IPS-NIHi11 (cell line): ENCODE measurements at places on chromosomes 6 and 20.

GRCh38 chr6:47306887-47307286, 2.8 kb downstream of the TNFRSF21 start:
- no peak for DNase-seq

DNA sequence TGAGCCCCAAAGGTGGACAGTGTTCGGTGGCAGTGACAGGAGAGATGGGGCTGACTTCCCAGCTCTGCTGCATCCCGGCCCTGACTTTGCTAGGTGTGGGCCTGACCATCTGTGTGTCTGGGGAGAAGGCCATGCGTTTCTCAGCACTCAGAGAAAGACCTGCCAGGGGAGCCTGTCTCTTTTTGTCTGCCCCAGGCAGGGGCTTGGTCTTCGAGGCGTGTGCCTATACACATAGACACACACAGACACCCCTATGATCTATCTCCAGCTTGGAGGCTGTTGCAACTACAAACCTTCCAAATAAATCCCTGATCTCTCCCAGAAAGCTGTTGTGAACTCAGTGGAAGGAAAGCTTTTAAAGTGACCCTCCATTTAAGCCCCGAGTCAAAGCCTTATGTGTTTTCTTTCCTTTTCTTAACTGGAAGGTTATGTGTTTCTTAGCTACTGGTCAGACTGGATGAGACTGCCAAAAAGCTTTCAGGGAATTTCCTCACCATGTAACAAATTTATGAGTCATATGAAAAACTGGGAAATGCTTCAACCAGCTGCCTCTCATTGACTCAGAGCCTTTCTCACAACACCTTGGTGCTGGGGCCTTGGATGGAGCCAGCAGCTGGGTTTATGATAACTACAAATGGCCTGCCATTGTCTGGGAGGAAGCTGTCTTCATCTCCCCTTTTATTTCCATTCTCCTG, 102.6 kb downstream of the CDC5L start:
- DNase-seq, result no peak

DNA sequence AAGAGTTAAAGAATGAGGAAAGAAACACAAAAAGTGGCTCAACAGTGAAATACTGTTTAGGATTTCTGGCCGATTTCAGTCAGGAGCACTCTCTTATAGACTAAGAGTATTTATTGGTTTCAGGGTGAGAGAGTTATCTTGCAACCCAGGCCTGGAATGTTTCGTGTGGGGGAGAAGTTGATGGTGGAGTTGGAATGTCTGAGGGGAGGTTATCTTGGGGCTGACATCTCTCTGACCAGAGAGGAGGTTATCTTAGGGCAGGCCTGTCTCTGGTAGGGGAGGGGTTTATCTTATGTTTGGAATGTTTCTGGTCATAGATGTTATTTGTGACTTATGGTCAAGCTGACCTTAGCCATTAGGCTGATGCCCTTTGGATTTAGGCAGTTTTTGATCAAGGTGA, 80.3 kb downstream of the HTR1B start:
- no peak for DNase-seq

DNA sequence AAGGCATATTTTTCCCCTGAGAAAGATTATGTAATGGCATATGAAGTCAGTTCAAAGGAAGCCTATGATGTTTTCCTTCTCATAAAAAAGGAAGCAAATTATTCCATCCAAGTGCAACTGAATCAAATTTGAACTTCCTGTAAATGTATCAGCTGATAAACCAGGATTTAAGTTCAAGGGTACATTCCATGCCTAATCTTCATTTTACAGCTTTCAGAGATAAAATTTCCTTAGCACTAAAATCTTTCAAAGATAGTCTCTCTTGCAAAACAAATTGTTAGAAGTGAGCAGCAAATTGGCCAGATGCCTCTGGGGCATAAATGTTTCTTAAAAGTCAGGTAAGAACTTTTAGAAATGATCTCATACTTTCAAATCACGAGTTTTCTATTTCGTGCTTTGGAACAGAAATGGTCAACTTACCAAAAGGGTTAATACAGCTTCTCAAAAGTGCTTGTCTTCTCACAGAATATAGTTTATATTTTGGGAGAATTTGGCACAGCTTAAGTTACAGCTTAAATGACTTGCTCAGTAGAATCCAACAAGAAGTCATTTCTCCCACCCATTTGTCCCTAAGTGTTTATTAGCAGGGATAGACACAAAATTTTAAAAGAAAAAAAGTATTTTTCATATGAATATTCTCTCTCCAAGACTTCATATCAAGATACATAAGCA, 2.7 kb upstream of the TCF21 start:
- DNase-seq, result no peak

GRCh38 chr20:7981374-7981773, 38.2 kb downstream of the TMX4 start:
- no peak for DNase-seq

GRCh38 chr20:8404912-8405635, 273.0 kb downstream of the PLCB1 start:
- no peak for DNase-seq

DNA sequence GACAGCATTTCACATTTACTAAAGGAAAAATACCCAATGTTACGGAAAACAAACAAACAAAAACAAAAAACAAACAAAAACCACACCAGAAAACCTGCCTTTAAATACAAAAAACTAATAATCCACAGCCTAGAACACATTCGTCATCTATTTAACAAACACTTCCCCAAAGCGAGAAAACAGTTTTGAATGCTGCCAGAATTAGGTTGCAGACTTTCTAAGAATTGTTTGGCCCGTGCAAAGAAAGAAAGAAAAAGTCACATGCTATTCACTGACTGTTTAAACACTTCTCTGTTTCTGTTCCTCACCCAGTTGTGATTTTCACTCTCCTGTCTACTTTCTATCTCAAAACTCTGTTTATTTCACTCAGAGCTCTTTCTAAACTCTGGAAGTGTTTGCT, 52.5 kb downstream of the BCAS1 start:
- no peak for DNase-seq

DNA sequence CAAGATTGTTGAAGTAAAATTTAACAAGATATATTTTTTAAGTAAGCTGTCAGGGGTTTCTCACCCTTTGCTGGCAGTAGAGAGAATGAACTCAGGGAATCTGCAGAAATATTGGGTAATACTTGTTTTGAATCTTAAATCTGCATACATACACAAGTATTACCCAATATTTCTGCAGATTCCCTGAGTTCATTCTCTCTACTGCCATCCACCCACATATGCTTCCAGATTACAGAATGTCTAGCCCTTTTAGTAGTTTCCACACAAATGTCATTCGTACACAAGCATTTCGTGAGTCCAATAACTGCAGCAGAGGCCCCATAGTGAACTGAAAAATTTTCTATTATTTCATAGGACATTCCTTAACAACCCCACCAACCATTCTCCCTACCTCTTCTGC, 69.6 kb upstream of the TNFRSF21 start:
- no peak for DNase-seq

- DNase-seq, result no peak
Measured at GRCh38 chr20:14707865-14708596, 370.6 kb upstream of the FLRT3 start.

- no peak for DNase-seq
Measured at GRCh38 chr6:159983641-159984080, 14.8 kb downstream of the IGF2R start.

- DNase-seq, result peak; percentile 66
Measured at GRCh38 chr20:3818155-3819151, 1.9 kb upstream of the AP5S1 start.

DNA sequence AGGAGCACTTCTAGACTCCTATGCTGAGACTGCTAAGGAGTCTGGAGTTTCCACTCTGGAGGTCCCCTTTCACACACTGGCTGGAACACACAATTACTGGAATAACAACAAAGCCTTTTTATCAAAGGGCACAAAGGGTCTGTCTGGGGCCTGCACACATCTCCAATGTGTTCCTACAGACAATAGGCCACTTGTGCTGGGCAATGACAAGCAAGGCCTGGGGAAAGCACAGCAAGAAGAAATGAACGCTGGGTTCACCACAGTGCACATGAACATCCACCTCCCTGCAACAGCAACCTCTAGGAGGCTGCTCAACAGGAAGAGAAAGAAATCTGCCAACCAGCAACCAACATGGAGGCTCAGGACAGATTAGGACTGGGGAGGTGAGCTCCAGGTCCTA, 43.9 kb downstream of the TRPC4AP start:
- no peak for DNase-seq

- DNase-seq, result peak; percentile 41
Measured at GRCh38 chr6:124699038-124699437, 263.2 kb upstream of the RNF217 start.

DNA sequence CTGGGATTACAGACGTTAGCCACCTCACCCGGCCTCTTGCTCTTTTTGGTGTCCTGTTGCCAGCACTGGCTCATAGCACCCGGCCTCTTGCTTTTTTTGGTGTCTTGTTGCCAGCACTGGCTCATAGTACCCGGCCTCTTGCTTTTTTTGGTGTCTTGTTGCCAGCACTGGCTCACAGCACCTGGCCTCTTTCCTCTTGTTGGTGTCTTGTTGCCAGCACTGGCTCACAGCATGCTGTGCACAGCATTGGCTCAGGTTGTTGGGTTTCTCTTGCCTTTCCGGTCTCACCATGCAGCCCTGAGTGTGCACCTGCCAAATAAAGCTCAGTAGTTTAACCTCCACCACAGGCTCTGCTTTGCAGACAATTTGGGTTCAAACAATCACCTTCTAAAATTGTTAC, 208.2 kb downstream of the THBS2 start:
- no peak for DNase-seq

- no peak for DNase-seq
Measured at GRCh38 chr6:106858653-106859092, 115.9 kb downstream of the CD24 start.

DNA sequence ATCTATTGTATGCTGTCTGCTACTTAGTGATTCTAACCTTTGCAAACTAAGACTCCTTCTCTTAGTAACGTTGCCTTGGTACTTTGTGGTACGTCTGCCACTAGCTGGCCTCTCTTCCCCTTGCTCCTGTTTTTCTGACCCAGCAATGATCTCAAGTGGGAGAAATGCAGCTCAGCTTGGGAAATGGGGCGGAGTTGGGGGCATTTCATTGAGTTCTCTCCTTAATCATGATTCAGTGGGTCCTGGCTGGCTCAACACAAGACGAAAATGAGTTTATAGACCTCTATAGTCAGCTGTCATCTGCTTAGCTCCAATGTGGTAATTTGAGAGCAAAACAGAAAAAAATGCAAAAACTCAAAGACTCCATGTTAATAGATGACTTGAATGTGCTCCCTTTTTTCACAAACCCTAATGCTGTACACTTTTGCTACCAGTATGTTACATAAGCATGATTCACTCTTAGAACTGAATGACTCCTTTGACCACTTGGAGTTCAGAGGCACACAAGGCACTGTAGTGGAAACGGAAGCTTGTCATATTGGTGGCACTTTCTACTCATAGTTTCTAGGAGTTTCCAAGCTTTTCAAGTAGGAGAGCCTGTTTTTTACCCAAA, 55.3 kb upstream of the SOX4 start:
- DNase-seq, result no peak

DNA sequence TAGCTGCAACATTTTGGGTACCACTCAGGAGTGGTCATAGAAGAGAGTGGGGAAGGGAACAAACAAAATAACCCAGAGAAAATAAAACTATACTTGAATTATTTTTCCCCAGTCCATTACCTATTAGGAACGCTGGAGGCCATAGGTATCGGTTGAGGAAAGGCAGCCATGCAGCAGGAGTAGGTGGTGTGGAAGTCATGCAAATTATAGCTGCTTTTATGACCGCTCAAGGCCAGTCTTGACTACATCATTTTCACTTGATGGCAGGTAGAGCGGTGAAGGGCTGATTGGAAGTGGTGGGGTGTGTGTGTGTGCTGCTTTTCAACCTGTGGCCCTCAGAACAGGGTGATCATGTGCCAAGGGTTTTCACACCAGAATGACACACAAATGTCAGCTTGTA, 36.5 kb upstream of the KIF13A start:
- no peak for DNase-seq

- DNase-seq, result no peak
Measured at GRCh38 chr6:38168699-38169098, 349.2 kb downstream of the ZFAND3 start.

- DNase-seq, result no peak
Measured at GRCh38 chr20:15937179-15937578, 636.1 kb downstream of the KIF16B start.

DNA sequence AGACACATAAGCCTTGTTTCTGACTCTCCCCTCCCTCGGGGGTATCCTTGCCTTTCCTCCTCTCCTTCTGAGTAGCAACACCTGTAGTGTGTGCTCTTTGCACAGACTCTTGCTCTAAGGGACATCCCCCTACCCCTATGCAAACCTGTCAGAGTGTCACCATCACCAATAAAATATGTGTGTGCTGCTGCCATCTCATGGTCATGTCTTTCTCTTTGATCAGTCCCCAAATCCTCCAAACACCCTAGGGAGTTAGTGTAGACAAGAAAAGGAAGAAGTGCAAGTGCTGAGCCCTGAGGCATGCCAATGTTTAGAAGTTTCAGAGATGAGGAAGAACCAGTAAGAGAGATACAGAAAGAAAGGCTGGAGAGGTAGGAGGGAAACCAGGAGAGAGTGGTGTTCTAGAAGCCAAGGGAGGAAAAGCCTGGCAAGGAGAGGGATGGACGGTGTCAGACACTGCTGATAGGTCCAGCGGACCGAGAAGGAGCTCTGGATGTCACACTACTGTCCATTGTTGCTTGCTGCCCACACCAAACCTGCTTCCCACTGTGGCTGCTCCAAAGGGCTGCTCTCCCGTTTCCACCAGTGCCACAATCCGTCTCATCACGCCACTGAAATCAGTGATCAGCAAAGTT, 16.4 kb downstream of the TRMT6 start:
- peak; percentile 33 for DNase-seq

DNA sequence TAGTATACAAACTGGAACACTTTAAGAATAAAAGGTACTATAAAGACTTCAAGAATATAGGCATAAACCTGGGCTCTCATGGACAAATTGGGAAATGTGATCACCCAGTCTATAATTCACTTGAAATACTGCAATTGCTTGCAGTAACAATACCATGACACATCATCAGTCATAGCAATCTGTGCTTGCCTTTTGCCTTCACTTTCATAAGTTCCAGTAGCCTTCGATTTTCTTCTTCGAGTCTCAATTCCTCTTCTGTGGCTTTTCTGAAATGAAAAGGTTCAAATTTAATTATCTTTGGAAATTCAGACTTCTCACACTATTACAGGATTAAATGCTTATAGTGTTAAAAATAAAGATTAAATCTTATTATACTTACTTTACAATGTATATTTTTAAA, 96.3 kb upstream of the ZBTB24 start:
- no peak for DNase-seq

DNA sequence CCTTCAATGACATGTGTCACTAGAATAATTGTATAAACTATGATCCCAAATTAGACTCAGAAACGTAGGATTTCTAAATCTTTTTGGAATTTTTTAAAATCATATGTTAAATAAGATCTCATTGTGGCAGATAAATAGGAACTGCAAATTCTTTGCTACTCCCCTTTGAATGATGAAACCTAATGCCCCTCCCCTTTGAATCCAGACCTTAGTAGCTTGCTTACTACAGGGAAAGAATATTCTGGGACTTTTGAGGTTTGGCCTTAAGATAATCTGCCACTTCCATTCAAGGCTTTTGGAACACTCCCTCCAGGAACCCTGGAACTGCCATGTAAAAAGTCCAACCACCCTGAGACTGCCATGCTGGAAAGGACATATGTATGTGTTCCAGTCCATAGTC, 7.1 kb downstream of the TDP2 start:
- DNase-seq, result no peak

GRCh38 chr6:151805286-151805840, 2.1 kb upstream of the ESR1 start:
- DNase-seq, result no peak

- DNase-seq, result no peak
Measured at GRCh38 chr6:131910219-131910589, 41.0 kb downstream of the CCN2 start.

- no peak for DNase-seq
Measured at GRCh38 chr6:20630617-20631548, 96.6 kb downstream of the CDKAL1 start.
